Activated T-cell treated with anti-CD3 and anti-CD28 coated beads, Interleukin-2, amount 50 U/mL, for 72 hours (primary cell): ENCODE measurements at places on chromosomes 1 and 21. TPM values are rescaled to one million over a fixed set of nuclear protein-coding genes. Genes with fewer than 3 reads are reported as not detected.

The UBL4B gene
- not detected for total RNA-seq

The SPRR2G gene
- not detected for total RNA-seq

The NR5A2 gene
- total RNA-seq: 0.16 TPM

The OR2G6 gene
- not detected for total RNA-seq

The SLC27A3 gene
- 8.3 TPM for total RNA-seq

The ATP1A4 gene
- not detected for total RNA-seq

The AJAP1 gene
- 0.05 TPM for total RNA-seq

The INKA2 gene
- 3.9 TPM for total RNA-seq

The RBM11 gene
- total RNA-seq: 10.3 TPM

The GBP4 gene
- total RNA-seq: 60.6 TPM

The B3GALT6 gene
- total RNA-seq: 13.6 TPM

The SNX7 gene
- not detected for total RNA-seq

The CFHR4 gene
- not detected for total RNA-seq

The GBP6 gene
- 3.3 TPM for total RNA-seq

The PDPN gene
- not detected for total RNA-seq

The MED8 gene
- total RNA-seq: 71.1 TPM

The OBSCN gene
- total RNA-seq: 25.0 TPM

The NR0B2 gene
- total RNA-seq: not detected

The SYNC gene
- total RNA-seq: not detected

The TFF1 gene
- total RNA-seq: 1.7 TPM

The NHLH1 gene
- total RNA-seq: 0.60 TPM

The SDCCAG8 gene
- 31.3 TPM for total RNA-seq

The FCMR gene
- total RNA-seq: 47.3 TPM

The AMY2B gene
- 14.2 TPM for total RNA-seq

The PALMD gene
- total RNA-seq: not detected

The COL16A1 gene
- 0.49 TPM for total RNA-seq

The INSRR gene
- 0.17 TPM for total RNA-seq
